MV-4-11 (cell line): ENCODE measurements at places on chromosomes 2 and 18.
A peak's percentile ranks its signal among the peaks of the same experiment; 100 is the strongest.

- DNase-seq: no peak
Observed at GRCh38 chr2:172090044-172090961, 5.0 kb downstream of the DLX1 start.

GRCh38 chr2:238646803-238647202 is 201.1 kb upstream of the TWIST2 start:
- DNase-seq: no peak

GRCh38 chr2:121171625-121172119 is 113.3 kb downstream of the TFCP2L1 start:
- DNase-seq: no peak

- DNase-seq: no peak
Observed at GRCh38 chr2:20619624-20620024, 31.3 kb downstream of the HS1BP3 start.

- peak; percentile 84 for DNase-seq
Observed at GRCh38 chr18:56294484-56295183, 343.8 kb downstream of the TXNL1 start.

DNA sequence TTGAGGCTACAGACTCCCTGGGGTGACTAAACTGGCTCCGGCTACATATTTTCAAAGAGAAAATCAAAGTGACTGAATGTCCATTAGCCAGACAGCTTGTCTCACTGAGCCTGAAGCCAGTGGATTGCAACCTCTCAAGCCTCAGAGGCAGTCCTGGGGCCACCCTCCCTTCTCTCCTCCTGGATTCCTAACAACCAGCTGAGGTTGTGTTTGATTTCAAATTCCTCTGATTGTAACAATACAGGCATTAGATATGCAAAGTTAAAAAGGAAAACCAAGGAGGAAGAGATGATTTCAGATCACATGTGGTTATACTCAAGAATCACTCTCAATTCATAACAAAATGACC is 101.0 kb upstream of the LMAN1 start:
- DNase-seq: no peak

DNA sequence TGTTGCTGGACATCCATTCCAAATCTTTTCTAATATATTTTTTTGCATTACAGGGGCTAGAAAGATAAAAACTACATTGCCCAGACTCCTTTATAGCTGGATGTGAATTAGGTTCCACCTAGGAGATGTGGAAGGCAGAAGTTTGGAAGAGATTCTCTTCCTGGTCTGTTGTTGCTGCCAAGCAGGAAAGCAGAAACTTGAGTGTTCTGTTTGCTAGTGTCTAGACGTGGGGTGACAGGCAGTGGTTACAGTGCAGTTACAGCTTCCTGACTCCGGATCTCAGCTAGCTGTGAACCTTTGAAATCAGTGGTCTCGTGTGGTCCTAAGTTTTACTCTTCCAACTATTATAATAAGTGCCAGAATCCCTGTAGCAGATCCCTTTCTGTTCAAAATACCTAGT is 46.2 kb downstream of the COL4A4 start:
- no peak for DNase-seq

DNA sequence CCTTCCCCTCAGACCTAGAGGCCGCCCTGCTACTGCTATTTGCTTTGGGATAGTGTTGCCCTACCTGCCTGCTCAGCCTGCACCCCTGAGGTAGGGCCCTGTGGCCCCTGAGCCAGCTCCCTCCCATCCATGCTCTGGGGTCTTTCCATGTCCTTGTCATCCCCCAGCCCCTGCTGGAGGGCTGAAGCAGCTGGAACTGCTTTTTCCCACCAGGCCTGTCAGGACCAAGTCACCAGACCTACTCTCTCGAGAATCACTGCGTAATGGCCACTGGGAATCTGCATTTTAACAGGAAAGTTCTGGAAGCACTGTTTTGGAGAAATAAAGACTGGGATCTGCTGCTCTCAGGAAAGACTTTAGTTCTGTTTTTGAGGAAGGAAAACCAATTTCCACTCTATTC is 20.2 kb upstream of the SLC35F6 start:
- no peak for DNase-seq

DNA sequence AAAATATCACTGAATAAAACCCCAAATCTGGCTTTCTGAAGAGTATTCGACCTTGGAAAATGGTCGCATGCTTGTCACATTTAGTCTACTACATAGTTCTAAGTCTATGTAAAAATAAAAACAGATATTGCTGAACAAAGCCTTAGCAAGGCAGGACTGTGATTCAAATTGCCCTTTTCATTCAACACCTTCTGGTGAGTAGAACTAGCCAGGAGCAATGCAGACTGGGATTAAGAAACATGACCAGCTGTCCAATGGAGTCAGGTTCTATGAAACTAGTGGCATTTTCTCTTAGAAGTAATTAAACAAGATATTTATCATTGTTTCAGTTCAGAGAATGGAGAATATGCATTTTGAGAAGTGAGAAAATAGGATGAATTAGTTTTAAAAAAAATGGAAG is 1260.5 kb upstream of the ACVR2A start:
- no peak for DNase-seq

- DNase-seq: no peak
Observed at GRCh38 chr2:24147364-24147763, 24.1 kb downstream of the FAM228B start.

DNA sequence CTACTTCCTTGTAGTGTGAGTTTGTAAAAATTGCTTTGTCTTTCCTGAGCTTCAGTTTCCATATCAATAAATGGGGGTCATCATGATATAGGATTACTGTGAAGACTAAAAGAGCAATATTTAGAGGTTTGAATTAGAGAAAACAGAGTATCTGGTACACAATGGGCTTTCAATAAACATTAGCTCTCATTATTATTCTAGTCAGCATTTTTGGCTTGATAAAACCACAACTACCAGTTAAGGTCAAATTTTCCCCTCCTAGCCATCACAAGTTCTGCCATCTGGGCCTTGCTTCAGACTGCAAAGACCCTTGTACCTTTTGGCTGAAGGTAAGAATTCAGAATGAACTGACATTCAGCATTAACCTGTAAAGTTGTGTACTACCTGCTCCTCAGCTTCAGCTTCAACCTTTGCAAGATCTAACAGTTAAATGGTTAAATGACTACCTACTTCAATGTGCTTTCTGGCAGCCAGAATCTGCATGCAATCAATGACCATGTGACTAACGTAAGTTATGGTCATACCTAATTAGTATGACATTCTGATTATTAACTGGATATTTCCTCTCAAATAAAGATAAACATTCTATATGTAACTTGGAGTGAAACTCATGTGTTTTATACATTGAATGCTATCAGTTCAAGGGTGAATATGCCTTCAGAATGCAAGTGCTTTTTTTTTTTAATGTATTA is 52.7 kb upstream of the FRZB start:
- DNase-seq: no peak

DNA sequence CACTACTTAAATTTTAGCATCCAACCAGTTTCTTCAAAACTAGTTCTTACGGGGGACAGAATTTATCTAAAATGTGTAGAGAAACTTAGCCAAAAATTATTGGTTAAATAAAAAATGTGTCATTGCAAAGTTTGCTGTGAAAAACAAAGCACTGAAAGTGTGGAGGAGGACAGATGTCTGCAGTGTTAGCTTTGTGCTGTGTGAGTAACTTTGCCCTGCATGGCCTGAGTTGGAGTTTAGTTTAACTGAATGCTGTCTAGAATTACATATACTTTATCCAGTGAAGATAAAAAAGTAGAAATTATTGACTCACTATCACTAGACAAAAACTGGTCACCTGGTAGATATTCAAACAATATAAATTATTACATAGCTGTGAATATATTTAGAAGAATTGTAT is 1225.2 kb upstream of the CELF4 start:
- DNase-seq: no peak
